NCI-H1417 treated with DMSO at 0.1 percent for 48 hours (cell line): ENCODE measurements at places on chromosomes 12 and 14.

DNA sequence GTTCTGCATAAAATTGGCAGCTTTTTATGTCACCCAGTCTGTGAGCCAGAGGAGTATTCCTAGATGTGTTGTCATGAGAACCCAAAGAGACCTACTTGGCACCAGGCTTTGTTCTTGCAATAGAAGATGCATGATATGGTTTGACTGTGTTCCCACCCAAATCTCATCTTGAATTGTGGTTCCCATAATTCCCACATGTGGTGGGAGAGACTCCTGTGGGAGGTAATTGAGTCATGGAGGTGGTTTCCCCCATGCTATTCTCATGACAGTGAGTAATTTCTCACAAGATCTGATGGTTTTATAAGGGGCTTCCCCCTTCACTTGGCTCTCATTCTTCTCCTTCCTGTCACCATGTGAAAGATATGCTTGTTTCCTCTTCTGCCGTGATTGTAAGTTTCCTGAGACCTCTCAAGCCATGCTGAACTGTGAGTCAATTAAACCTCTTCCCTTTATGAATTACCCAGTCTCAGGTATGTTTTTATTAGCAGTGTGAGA lies 572.0 kb upstream of the ATP2B1 start:
- no peak for DNase-seq

- no peak for DNase-seq
Measured at GRCh38 chr14:25049093-25049567, 817 bp downstream of the STXBP6 start.

DNA sequence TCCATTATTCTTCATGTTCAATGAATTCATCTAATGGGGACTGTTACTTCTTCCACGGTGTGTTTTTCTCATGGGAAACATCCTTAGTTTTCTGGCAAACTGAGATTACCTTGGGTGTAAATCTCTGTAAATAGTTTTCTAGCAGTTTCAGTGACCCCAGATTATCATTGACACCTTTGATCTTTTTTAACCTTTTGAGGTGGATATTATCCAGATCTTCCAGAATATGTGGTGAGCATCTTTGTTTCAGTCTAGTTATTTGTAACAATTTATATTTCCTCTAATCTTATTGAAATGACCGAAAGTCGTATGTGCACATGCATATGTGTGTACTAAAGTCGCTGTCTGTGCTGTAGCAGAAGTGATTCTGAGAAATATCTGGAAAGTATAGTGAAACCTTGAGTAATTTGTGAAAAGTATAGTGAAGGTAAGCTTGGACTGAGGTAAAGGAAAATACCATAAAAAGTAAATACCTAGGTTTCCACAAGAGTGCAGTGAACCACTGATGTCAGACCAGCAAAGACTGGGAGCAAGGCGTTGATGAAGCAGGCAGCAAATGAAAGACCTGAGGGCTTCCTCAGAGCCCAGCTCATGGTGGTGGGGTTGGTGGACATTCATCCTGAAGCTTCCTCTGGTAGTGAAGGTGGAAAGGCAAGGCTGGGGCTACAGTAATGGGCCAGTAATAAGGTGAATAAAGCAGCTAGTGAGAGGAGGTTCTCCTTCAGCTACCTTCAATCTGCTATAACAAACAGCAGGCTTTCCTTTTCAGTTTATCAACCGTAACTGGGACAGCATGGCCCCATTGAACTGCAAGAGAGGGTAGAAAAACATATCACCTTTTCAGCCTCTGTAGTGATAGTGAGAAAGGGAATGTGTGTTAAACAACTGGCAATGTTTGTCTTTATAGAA lies 480.2 kb upstream of the FBXO33 start:
- DNase-seq: no peak

DNA sequence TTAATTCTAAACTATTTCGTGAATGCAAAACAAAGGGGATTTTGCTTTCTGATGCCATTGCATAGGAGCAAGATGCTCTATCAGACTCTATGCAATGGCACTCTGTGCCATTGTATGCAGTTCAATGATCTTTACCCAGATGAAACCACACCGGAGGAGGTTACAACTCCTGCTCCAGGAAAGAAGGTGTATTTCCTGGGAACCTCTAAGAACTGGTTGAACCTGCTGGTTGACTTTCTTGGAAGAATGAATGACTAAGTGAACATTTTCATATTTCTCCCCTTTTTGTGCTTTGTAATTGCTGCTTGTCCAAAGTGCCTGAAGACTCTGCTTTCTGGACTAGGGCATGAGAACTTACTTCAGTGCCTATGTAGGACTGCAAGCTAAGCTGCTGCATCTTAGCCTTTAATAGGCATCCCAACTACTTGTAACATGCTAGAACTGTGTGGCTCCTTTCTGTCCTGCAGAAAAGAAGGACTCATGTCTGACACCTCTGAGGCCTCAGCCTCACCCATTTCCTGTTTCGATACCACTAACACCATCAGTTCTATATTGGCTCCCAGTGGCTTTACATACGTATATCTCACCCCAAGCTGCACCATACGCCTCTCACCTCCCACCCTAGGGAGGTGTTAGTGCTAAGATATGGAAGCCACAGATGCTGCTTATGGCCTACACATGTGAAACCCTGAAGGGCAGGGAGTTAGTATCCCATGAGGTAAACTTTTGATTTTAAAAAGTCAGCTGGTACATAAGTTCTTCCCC lies 193.5 kb upstream of the CNOT2 start:
- no peak for DNase-seq

DNA sequence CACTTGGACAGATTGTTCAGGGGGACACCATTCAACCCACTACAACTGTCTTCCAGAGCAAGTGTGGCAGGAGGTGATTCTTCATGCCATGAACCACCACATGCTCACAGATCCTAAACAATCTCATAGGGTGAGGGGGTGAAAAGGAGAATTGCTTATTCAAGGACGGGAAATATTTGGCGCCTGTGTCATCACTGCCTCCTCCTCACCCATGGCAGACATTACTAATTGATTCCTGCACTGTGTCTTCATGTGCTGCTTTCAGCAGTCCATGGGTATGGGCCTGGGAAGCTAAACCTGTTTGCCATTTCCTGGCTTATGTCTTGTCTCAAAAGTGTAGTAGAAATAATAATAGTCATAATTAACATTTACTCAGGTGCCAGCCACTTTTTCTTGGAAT lies 31.3 kb downstream of the MMAB start:
- no peak for DNase-seq

- DNase-seq: no peak
Measured at GRCh38 chr12:10234562-10234961, 21.9 kb downstream of the GABARAPL1 start.

GRCh38 chr12:122830517-122831214 lies 4.6 kb upstream of the HIP1R start:
- no peak for DNase-seq

- DNase-seq: peak; percentile 21
Measured at GRCh38 chr12:89051065-89051677, 301.1 kb downstream of the DUSP6 start.

DNA sequence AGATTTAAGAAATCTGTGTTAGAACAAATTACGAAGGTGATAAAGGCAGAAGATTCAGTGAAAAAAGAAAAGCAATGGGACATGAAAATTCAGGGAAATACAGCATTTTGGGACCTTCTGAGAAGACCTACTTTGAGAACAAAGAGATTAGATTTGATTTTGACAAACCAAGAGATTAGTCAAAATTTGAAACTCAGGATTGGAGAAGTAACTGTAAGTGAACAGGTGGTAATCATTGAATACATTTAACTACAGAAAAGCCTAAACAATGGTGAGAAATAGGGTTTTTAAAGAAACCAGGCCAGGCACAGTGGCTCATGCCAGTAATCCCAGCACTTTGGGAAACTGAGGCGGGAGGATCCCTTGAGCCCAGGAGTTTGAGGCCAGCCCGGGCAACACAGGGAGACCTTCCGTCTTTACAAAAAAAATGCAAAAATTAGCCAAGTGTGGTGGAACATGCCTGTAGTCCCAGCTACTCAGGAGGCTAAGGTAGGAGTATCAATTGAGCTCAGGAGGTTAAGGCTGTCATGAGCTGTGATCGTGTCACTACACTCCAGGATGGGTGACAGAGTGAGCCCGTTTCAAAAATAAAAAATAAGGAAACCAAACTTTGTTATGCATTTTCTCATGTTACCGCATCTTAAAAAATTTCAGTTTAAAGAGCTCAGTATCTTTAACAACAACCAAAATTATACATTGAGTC lies 8.9 kb upstream of the SAV1 start:
- DNase-seq: no peak

- no peak for DNase-seq
Measured at GRCh38 chr12:52439420-52439819, 5.2 kb upstream of the KRT75 start.

- no peak for DNase-seq
Measured at GRCh38 chr14:70789961-70790360, 19.4 kb downstream of the MAP3K9 start.

DNA sequence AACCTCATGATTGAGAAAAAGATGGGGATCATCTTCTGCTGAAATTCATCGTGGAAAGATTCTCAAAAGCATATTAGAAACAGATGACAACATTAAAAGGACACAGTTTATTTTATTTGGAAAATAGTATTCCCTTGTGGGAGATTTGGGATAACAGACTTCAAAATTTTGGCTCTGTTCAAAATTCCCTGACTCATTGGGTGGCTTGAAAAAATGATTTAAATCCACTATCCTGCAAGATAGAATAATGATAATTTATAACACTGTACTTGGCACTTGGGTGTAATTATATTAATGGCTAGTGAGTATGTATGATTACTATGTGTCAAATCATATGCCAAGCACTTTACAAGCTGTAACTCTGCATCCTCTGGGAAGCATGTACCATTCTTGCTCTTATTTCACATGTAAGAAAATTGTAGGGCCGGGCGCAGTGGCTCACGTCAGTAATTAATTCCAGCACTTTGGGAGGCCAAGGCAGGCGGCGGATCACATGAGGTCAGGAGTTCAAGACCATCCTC lies 128.8 kb downstream of the LMNTD1 start:
- DNase-seq: no peak

- DNase-seq: no peak
Measured at GRCh38 chr14:38578278-38578681, 322.4 kb upstream of the CLEC14A start.

- DNase-seq: no peak
Measured at GRCh38 chr14:104116756-104117340, 21.5 kb upstream of the KIF26A start.

GRCh38 chr14:103031566-103031911 lies 25.8 kb downstream of the CDC42BPB start:
- no peak for DNase-seq

DNA sequence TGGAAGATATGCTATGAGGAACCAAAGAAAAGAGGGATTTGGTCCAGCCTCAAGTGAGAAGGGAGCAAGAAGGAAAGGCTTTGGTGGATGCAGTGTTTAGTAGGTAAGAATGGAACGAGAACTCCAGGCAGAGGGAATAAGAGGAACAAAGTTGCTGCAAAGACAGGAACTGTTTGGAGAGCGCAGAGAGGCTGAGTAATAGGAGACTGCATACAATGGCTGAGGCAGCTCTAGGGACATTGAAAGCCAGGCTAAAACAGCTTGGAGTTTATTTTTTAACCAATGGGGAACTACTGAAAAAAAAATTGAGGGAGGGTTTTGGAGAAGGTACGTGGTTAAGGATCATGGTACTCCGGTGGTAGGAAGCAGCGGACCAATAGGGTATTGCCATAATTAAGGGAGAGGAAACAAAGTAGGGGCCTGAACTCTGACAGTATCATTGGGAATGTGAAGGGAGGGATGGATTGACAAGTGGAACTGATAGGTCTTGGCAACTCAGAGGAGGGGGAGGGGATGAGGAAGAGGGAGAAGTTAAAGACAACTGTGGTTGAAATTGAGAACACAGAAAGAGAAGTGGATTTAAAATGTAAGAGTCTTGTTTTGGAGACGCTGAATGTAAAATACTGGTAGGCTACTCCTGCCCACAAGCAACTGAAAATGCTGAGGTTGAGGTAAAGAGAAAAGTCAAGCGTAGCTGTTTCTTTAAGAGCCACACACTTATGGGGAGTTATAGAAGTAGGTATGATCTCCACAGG lies 4.8 kb downstream of the ASCL4 start:
- DNase-seq: no peak

- DNase-seq: no peak
Measured at GRCh38 chr12:57781801-57782200, 786 bp upstream of the TSFM start.

GRCh38 chr14:65772921-65773574 lies 360.5 kb downstream of the FUT8 start:
- DNase-seq: no peak

DNA sequence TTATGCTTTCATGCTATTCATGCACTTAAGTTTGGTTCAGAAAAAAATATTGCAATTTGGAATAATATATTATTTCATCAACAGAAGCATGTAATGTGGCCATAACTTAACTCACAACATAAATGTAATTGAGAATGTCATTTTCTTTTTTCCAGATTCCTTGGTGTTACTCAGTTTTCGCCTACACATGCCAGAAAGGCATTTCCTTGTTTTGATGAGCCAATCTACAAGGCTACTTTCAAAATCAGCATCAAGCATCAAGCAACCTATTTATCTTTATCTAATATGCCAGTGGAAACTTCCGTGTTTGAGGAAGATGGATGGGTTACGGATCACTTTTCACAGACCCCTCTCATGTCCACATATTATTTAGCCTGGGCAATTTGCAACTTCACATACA lies 14.4 kb downstream of the TRHDE start:
- no peak for DNase-seq

DNA sequence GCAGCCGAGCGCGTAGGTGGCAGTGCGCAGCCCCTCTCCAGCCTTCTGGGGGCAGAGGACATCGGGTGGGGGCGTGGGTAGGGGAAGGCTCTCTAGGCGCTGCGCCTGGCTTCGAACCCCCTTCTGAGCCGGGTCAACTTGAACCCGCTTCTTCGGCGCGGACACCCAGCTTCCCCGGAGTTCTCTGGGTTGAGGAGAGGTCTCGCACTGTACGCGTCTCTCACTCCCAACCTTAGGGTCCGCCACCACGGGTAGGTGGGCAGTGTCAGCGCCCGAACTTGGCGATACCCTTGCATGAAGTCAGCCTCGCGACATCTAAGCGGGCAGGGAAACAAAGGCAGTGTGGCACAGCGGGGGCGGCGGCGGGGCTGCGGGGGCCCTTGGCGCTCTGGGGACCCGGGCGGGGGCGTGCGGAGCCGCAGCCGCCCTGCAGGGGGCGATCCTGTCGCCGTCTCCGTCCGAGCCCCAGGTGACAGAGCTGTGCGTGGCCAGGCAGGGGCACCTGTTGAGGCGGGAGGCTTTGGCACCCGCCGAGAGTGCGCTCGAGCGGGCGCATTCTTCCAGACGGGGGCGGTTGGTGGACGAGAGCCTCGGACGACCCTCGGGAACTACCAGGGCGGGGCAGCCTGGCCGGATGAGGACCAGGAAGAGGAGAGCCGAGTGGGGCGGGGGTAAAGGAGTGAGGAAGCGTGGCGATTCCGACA lies 1.1 kb downstream of the GALNT16 start:
- DNase-seq: no peak

DNA sequence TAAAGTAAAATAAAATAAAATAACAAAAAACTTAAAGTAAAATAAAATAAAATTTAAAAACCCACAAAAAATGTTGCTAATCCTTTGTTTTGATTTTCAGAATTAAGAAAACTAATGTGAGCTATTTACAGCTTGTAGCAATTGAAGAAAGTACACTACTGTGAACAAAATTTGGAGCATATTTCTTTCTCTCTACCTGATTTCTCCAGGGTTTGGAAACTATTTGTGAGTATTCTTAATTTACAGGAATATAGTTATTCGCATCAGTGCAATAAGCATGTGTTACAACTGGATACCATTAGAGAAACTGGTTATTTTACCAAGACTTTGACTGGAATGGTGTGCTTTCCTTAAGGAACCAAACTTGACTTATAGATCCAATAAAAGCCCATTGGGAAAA lies 86.1 kb upstream of the CNOT2 start:
- no peak for DNase-seq

GRCh38 chr12:52010692-52011601 lies 4.2 kb downstream of the TAMALIN start:
- DNase-seq: no peak

GRCh38 chr12:90368081-90368480 lies 586.9 kb downstream of the CCER1 start:
- DNase-seq: no peak
